ENCODE measurements at places on chromosomes 13 and 19.

- DNase-seq = no peak
Measured at GRCh38 chr13:109608059-109608458, 178.3 kb downstream of the IRS2 start.

DNA sequence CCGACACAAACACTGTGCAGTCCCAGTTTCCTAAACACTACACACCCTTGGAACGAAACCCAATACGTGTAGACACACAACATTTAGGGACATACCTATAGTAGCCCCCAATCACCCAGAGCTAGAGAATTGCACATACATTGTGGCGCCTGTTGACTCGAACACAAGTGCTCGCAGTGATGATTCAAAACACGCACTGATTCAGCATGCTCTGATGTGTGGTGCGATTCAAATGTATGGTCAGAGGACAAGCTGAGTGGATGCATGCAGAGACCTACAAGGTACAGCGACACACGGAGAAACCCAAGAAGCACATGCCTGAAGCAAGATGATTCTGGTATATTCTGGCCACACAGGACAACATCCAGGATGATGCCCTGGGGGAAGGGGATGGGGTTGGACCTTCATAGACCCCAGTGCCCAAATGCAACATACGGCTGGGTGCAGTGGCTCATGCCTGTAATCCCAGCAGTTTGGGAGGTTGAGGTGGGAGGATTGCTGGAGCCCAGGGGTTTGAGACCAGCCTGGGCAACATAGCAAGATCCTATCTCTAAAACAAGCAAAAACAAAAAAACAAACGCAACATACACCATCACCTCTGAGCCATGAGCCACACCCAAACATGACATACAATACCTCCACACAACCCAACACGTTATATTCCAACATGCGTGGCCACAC is 997 bp upstream of the KCNN4 start:
- DNase-seq = no peak

- DNase-seq = no peak
Measured at GRCh38 chr13:110341445-110342244, 34.6 kb downstream of the COL4A2 start.

- no peak for DNase-seq
Measured at GRCh38 chr13:99007414-99007986, 29.6 kb upstream of the DOCK9 start.

- no peak for DNase-seq
Measured at GRCh38 chr19:33366127-33366526, 7.4 kb upstream of the CEBPG start.

GRCh38 chr13:25171517-25172302 is at the start of gene AMER2:
TSS of gene AMER2 (minus strand) at chr13:25172288. CDS start at chr13:25171619, 669 bp downstream.
- no peak for DNase-seq

GRCh38 chr19:6970443-6970842 is 50.8 kb downstream of the MBD3L2B start:
- no peak for DNase-seq

- DNase-seq = no peak
Measured at GRCh38 chr13:24304620-24305019, 4.8 kb upstream of the C1QTNF9 start.

- no peak for DNase-seq
Measured at GRCh38 chr13:110507678-110508381, 53.7 kb downstream of the RAB20 start.

DNA sequence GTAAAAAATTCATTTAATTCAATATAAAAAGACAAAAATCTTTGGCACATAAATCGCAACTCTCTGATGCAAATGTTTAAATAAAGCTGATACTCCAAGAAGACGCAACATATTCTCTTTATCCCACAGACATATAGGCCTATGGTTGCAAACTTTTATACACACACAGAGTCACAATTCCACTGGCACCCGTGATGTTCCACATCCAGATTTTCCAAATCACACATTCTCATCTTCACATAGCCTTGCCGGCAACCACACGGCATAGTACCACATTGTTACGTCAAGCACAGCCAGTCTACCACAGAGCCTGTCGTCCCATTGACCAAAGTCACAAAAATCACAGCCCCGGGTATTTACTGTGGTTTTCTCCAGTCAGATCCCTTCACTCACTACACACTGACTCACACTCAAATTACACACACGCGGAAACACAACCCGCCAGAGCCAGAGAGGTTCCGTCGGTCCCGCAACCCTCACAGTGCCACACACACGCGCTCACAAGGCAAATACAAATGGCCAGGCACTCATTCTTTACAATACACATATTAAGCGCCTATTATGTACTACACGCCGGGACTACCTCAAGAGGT is 546 bp upstream of the ZNF546 start:
- no peak for DNase-seq

GRCh38 chr19:956766-957440 is 27.2 kb upstream of the WDR18 start:
- DNase-seq = peak; percentile 19

Data from fibroblast of skin of left biceps (primary cell).